ENCODE measurements at places on chromosomes 16 and 17.
A peak's percentile ranks its signal among the peaks of the same experiment; 100 is the strongest.

- no peak for DNase-seq
Measured at GRCh38 chr17:56023851-56024250, 129.4 kb upstream of the ANKFN1 start.

- no peak for DNase-seq
Measured at GRCh38 chr17:58276423-58276822, 4.3 kb downstream of the MPO start.

GRCh38 chr16:3675601-3676130 is 21.2 kb downstream of the DNASE1 start:
- DNase-seq: no peak

GRCh38 chr16:51522902-51523301 is 371.8 kb upstream of the SALL1 start:
- DNase-seq: no peak

- DNase-seq: no peak
Measured at GRCh38 chr16:8087597-8088289, 502.6 kb downstream of the TMEM114 start.

GRCh38 chr16:14399378-14400284 is 230.4 kb downstream of the PARN start:
- peak; percentile 88 for DNase-seq

GRCh38 chr16:27852116-27852515 is 211.4 kb downstream of the GSG1L start:
- no peak for DNase-seq

DNA sequence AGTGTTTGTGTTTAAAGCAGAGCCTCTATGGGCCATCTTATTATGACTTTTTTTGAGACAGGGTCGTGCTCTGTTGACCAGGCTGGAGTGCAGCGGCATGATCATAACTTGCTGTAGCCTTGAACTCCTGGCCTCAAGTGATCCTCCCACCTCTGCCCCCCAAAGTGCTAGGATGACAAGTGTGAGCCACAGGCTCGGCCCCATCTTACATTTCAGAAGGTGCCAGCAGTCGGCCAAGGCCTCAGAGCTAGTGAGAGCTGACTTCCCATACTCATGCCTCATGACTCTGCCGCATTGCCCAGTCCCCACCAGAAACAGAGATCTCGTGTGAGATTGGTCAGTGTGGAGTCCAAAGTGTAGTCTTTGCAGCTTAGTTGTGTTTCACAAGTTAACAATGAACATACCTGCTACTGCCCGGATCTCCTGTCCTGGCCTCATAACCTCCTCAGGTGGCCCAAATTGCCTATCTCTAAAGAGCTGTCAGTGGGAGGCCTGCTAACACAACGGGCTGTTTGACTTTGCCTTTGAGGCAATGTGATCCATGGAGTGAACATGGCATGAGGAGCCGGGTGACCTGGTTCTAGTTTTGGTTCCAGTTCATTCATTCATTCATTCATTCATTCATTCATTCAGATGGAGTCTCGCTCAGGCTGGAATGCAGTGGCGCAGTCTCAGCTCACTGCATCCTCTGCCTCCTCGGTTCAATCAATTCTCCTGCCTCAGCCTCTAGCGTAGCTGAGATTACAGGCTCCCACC is 13.7 kb downstream of the MINK1 start:
- no peak for DNase-seq

GRCh38 chr16:84672276-84673202 is 24.2 kb downstream of the KLHL36 start:
- DNase-seq: peak; percentile 59

DNA sequence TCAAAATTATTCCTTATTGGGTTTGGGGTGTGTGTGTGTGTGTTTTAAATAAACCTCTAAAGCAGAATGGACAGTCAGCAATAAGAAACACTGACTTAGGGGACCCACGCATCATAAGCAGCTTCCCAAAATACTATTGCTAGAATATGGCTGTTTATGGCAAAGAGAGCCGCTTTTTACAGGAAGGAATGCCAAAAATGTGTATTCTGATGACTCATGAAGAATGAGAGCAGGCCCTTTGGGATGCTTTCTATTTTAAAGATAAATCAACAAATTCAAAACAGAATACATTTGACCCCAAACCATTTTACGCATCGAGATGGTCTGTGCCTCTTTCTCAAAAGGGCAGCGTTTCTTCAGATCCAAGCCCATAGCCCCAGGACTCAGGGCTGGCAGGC is 37.5 kb downstream of the ARHGAP17 start:
- DNase-seq: peak; percentile 91

DNA sequence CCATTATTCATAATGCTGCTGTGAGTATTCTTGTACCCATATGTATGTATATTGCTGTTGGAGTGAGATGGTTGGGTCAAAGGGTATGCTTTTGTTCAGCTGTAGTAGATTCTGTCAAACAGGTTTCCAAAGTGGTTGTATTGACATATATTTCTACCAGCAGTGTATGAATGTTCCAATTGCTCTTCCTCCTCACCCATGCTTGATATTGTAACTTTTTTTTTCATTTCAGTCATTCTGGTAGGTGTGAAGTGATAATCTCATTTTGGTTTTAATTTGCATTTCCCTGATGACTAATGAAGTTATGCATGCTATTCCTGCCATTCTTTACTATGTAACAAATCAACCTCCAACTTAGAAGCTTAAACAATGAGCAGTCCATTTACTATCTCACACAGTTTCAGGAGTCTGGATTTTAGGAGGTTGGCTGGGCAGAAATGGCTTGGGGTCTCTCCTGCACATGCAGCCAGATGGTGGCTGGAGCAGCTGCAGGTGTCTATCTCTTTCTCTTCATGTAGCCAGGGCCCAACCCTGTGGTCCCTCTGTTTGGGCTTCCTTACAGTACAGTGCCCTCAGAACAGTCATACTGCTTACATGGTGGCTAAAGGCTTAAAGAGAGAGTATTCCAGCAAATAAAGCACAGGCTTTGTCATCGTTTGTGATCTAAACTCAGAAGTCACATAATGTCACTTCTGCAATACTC is 21.2 kb downstream of the ERAL1 start:
- no peak for DNase-seq

DNA sequence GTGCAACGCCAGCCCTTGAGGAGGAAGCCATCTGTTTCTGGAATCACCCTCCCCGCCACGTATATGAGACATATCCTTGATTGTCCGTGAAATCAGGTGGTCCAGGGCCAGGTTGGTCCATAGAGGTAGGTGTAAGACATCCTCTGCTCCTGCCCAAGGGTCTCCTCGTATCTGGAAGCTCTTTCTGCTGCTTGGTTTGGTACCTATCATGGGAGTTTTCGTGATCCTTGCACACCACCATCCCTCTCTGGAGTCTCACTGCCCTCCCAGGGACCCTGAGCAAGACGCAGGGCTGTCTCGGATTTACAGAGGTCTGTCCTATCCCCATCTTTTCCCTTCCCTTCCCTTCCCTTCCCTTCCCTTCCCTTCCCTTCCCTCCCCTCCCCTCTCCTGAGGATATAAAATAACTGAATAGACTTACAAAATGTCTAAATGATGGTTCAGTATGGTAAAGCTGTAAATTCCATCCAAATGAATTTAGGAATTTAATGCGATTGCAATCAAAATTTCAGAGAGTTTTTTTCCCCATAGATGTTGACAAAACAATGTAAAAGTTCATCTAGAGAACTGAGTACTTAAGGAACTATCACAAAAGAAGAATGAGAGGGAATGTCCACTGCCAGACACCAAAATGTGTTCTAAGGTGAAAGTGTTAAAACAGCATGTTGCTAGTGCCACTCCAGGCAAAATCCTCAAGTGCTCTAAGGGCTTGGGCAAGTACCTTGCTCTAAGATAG is 2.0 kb upstream of the CCDC42 start:
- no peak for DNase-seq

- DNase-seq: no peak
Measured at GRCh38 chr16:20897253-20897897, 2.8 kb downstream of the DCUN1D3 start.

DNA sequence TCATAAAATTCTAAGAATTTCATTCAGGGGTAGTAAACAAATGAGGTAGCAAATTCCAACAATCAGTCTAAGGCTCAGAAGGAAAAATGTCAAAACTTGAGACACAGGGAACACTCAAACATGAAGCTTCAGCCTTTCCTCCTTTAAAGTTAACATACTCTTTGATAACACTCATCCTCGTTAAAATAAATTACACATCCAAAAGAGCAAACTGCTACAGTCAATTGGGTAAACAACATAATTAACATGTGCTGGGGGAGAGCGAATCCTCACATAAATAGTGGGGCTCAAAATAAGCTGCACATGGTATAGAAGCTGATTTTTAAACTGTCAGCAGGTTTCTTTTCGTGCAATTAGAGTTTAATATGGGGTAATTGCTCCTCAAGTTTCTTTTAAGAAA is 12.9 kb downstream of the GRB2 start:
- DNase-seq: no peak

DNA sequence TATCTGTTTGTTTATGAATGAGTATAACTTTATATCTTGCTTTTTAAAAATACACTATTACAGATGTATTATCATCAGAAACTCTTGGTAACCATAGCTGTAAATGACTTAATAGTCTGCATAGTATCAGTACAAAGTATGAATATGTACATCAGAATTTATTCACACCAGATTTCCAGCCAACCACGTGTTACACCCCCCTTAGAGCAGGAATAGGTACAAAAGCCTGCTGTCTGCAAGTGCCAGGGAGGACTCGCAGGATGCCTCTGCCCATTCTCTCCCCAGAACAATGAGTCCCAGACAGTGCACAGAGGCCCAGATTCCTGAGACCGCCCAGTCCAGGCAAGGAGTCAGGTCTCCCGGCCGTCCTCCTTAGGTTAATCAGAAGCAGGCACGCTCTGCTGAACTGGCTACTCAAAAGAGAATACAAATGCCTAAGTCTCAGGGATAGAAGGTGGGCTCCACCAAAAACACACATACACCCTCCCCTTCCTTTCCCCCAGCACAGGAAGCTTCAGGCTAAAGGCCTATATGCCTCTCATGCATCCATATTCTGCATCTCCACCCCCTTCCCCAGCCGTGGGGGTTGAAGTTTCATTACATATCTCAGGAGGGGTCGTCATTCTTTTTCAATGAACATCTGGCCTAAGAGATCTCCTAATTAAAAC is 159.1 kb upstream of the CDH11 start:
- no peak for DNase-seq

GRCh38 chr16:17471719-17472461 is 1.1 kb upstream of the XYLT1 start:
- peak; percentile 78 for DNase-seq

GRCh38 chr17:12431188-12431587 is 234.5 kb upstream of the MYOCD start:
- DNase-seq: no peak

- DNase-seq: no peak
Measured at GRCh38 chr17:73157521-73157890, 7.3 kb upstream of the SSTR2 start.

GRCh38 chr17:31693433-31694220 is 165.4 kb downstream of the COPRS start:
- no peak for DNase-seq

GRCh38 chr17:48439875-48440505 is 10.0 kb upstream of the SKAP1 start:
- DNase-seq: no peak

- DNase-seq: no peak
Measured at GRCh38 chr16:35753559-35754390, 2294.4 kb downstream of the TP53TG3F start.

DNA sequence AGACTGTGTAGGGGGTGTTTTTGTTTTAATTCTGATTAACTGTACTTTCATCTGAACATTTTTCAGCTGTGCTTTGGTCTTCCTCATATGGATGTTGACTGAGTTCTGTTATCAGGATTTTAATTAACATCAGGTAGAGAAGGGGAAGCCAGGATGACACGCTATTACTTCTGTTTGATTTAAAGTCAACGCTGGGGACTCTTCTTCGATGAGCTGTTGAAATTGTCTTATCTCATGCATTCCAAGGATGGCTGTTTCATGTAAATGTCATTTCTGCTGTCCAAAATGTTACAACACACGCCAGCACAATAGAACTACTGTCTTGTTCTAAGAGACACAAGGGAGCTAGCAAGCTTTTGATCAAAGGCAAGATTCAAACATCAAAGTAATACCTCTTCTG is 263.3 kb upstream of the CDH5 start:
- peak; percentile 45 for DNase-seq

DNA sequence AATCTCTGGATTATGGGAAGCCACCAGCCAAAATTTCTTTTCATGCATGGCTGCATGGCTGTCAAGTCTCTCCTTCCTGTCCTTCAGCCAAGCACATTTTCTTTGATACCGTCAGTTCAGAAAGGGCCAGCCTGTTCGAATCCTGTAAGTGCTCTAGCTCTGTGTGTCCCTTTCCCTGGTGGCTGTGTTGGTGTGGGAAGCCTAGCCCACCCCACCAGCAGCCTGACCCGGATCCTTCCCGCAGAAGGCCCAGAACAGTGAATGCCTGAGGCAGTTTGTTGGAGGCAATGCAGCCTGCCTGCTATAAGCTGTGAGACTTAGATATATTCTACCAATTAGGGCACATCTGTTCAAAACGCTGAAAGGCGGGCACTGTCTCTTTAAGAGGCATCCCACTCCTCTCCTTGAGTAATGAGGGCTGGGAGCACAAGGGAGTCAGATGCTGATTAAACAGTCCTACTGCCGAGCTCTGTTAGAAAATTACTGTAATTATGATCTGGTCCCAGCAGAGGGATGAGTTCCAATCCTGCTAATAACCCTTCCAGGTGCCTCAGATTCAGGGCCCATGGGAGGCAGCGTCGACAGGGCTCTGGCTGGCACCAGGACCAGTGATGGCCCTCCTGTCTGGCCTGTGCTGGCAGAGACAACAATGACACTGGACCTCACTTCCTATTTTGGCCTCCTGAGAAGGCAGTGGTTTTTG is 18.4 kb downstream of the SNX11 start:
- DNase-seq: no peak

GRCh38 chr17:80558046-80558445 is 13.4 kb downstream of the RPTOR start:
- no peak for DNase-seq

DNA sequence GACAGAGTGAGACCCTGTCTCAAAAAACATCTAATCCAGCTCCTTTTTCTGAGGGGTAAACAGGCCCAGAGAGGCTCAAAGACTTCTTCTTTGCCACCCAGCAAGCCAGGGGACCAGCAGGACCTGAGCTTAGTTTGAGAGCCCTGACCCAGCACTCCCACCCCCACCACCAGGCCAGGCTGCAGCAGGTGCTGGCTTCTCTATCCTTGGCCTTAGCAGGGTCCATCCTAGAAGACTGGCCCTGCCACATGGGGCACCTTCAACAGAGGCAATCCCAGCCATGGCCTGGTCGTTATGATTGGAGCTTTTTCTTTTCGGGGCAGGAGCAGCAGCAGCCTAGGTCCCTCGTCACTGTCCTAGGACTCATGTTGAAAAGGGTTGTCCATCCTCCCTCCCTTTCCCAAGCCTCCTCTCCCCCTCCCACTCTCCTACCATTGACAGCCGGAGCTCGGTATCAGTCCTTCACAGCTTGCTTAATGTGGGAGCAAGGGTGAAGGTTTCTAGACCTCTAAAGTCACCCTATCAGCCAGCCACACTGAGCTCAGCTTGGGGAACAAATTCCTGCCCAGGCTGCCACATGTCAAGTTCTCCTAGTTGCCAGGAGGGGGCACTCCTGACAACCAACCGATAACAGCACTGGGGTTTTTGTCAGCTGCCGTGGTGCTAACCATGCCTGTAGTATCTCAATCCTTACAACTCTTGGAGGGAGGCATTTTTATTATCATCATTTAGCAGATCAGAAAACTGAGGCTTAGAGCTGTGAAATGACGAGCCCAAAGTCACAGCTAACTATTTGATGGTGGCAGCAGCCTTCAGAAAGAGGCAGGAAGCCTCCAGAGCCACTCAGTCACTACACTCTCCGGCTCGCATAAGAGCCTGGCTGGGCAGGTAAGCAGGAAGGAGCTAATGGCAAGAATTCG is 11.2 kb downstream of the MRPL27 start:
- peak; percentile 65 for DNase-seq
